ENCODE measurements at places on chromosomes 5 and 9. TPM values are rescaled to one million over a fixed set of nuclear protein-coding genes. Genes with fewer than 3 reads are reported as not detected.

CCDC192 gene
- polyA plus RNA-seq: not detected

ACO1 gene
- polyA plus RNA-seq: 8.8 TPM

GCNT1 gene
- polyA plus RNA-seq: 5.1 TPM

NREP gene
- 31.7 TPM for polyA plus RNA-seq

C5orf52 gene
- polyA plus RNA-seq: not detected

KCNIP1 gene
- polyA plus RNA-seq: 0.08 TPM

Measured in spleen (tissue), 13 donors.